Type B pancreatic cell (in vitro differentiated cells): ENCODE measurements at places on chromosomes 6 and 20.

DNA sequence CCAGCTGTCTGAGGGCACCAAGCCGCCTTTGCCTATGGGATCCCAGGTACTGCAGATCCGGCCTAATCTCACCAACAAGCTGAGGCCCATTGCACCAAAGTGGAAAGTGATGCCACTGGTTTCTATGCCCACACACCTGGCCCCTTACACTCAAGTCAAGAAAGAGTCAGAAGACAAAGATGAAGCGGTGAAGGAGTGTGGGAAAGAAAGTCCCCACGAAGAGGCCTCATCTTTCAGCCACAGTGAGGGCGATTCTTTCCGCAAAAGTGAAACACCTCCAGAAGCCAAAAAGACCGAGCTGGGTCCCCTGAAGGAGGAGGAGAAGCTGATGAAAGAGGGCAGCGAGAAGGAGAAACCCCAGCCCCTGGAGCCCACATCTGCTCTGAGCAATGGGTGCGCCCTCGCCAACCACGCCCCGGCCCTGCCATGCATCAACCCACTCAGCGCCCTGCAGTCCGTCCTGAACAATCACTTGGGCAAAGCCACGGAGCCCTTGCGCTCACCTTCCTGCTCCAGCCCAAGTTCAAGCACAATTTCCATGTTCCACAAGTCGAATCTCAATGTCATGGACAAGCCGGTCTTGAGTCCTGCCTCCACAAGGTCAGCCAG lies 283.0 kb downstream of the TSHZ2 start:
- no peaks in the 10 kb centered on the region for H3K27me3 ChIP-seq
- no peak for DNase-seq
- H3K36me3 ChIP-seq = peaks cover 29% of the 10 kb centered on the region
- no peak overlapping the region for H3K27ac ChIP-seq
- no peak overlapping the region for H3K4me3 ChIP-seq
- no peaks in the 10 kb centered on the region for H3K4me1 ChIP-seq

GRCh38 chr20:10306440-10307358 lies 88.1 kb downstream of the SNAP25 start:
- H3K27me3 ChIP-seq = peaks cover 6% of the 10 kb centered on the region
- no peak overlapping the region for H3K4me3 ChIP-seq
- H3K27ac ChIP-seq = no peak overlapping the region
- H3K4me1 ChIP-seq = no peaks in the 10 kb centered on the region

DNA sequence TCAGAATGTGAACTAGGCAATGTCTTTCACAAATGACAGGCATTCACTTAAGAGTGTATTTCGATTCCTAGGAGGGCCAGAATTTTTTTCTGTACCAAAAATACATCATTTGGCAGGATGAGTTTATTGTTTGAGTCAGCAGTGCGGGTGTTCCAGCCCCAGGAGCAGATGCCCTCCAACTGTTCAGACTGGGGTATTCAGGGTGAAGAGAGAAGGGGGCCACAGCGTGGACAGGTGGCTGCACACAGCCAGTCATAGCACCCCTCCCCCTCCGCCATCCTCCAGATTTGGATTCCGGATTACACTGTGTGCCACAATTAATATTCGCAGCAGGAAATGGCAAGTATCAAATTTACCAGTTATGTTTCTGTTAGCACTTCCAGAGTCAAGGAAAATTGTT lies 38.6 kb downstream of the RIPOR2 start:
- H3K27ac ChIP-seq = no peak overlapping the region
- no peak for DNase-seq
- H3K4me3 ChIP-seq = no peak overlapping the region
- H3K4me1 ChIP-seq = peaks cover 32% of the 10 kb centered on the region
- no peaks in the 10 kb centered on the region for H3K36me3 ChIP-seq

DNA sequence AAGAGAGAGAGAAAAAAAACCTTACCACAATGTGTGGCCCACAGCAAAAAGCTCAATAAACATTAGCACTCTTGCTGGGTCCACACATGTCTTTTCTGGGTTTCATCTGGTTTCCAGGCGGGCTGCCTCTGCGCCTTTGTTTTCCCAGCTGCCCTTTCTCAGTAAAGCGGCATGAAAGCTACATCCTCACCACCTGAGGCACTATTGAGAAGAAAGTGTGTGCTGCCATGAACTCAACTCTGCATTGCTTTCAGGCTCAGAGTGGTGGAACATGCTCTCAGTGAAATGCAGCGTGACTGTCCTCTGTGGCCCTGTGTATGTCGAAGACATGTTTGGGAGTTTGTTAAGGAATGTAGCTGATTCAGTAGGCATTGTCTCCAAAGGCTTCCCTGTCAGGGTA lies 102.3 kb downstream of the LYRM2 start:
- H3K27ac ChIP-seq = no peak overlapping the region
- peaks cover 11% of the 10 kb centered on the region for H3K4me1 ChIP-seq

DNA sequence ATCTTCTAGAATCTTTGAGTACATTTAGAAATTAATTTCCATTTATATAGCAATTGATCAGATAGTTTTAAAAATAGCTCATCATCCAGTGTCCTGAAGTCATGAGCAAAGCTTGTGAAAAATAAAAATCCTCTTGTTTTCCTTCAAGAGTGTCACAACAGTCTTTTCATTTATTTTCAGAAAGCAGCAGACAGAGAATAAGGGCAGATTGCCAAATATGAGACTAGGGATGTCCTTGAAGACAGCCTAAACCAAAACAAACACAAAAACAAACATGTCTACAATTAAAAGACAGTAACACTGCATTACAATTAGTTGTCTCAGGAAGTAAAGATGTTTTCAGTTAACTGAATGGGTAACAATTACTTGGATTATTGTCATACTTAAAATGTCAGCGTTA lies 682.8 kb downstream of the TFAP2A start:
- DNase-seq = no peak
- H3K27me3 ChIP-seq = no peaks in the 10 kb centered on the region
- H3K4me1 ChIP-seq = no peaks in the 10 kb centered on the region
- no peak overlapping the region for H3K27ac ChIP-seq
- no peaks in the 10 kb centered on the region for H3K36me3 ChIP-seq

DNA sequence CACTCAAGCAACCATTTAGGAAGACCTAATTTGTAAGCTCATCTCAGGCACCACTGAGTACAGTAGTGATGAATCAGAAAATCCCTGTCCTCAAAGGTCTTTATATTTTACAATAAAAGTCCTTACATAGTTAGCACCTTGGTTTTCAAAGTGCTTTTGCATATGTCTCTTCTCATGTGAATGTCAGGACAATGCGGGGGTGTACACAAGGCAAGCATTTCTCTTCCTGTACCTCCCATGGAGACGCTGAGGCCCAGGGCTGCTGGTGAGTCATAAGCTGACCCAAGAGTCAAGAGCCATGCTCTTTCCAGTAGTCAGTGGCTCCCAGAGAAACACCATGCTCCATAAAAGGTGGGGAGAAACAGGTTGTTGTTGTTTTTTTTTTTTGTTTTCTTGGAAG lies 174.0 kb downstream of the GJA10 start:
- H3K4me3 ChIP-seq = no peak overlapping the region
- H3K27me3 ChIP-seq = peaks cover 4% of the 10 kb centered on the region
- peaks cover 14% of the 10 kb centered on the region for H3K36me3 ChIP-seq
- peaks cover 38% of the 10 kb centered on the region for H3K4me1 ChIP-seq
- DNase-seq = no peak
- no peak overlapping the region for H3K27ac ChIP-seq

GRCh38 chr6:46269447-46270229 lies 98.9 kb upstream of the ENPP5 start:
- H3K27me3 ChIP-seq = no peaks in the 10 kb centered on the region
- no peak overlapping the region for H3K4me3 ChIP-seq
- H3K27ac ChIP-seq = no peak overlapping the region

DNA sequence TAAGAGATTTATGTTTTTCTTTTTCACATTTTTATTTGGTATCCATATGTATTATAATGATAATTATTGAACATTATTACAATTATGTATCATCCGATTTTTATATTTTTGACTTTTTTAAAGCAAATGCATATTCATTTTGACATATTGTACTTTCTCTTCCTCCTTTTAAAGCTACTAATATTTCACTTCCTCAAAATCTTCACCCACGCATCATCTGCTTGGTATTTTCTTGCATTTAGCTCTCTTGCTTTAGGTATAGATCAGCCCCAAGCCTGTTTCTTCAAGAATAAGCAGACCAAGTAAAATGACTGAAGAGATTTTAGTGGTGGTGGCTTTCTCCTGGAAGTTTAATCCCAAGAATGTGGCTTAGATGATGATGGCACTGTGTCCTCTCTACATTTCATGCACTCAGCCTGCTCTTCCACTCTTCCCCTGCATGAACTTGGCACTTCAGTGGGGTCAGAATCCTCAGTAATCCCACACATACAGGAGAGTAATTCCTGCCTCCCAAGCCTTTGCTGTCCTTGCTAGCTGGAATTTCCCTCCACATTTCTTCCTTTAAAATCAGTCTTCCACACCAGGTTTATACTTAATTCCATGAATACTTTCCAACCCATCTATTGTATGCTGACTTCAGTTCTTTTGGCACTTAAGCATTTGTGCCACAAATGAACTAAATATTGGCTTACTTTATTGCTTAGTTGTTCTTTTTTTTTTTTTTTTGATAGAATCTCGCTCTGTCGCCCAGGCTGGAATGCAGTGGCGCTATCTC lies 8.2 kb downstream of the NCOA7 start:
- peaks cover 11% of the 10 kb centered on the region for H3K4me1 ChIP-seq
- H3K27ac ChIP-seq = peak overlapping the region; percentile 33
- no peak for DNase-seq

DNA sequence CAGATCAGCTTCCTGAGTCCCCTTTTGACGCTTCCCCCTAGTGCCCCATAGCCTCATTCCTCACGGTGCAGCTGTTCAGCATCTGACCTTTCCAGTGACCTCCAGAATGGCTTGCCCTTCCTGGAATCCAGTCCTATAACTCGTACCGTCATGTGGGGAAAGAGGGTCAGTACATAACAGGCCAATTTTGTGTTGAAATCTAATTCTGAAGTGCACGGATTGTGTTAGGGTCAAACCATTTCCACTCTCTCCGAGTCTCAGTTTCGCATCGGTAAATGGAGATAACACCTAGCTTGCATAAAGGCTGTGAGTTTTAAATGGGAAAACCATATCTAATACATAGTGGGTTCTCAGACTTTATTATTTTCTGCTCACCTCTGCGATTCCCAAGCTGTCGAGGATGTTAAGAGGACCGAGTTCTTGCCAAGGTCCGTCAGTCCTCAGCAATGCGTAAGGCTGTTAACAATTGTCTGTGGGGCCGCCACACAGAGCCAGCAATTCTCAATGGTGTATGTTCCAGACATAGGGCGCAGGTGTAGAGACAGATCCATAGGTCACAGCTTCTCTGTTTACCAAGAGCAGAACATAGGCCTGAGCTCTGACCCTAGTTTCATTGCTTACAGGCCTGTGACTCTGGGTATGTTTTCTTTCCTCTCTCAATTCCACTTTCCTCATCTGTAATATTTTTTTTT lies 45.5 kb upstream of the CCR6 start:
- no peak overlapping the region for H3K4me3 ChIP-seq
- no peaks in the 10 kb centered on the region for H3K27me3 ChIP-seq
- no peak overlapping the region for H3K27ac ChIP-seq
- no peak for DNase-seq
